Stimulated activated CD4-positive, alpha-beta T cell treated with anti-CD3 and anti-CD28 coated beads, Interleukin-15, amount 100 ng/mL, for 1 hour (primary cell): ENCODE measurements at places on chromosomes 3 and 15.

DNA sequence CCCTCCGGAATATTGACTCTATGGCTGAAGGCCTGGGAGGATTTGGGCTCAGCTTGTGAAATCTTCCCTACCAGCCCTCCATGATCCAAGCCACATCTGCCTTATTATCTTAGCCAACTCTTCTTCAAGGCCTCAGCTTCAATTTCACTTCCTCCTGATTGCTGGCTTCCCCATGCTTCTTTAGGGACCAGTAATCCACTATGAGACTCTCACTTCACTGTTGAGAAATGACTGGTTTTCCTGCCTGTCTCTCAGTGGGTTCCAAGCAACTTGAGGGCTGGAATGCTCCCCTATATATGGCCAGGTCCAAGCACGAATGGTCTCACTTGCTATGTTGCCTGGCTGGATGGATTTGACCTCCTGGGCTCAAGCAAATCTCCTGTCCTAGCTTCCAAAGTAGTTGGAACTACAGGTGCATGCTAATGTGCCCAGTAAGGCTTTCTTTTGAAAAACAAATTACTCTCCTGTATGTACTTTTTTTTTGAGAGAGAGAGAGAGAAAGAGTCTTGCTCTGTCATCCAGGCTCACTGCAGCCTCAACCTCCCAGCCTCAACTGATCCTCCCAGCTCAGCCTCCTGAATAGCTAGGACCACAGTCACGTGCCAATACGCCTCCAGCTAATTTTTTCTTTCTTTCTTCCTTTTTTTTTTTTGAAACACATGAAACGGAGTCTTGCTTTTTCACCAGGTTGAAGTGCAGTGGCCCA, 7.9 kb upstream of the PIK3CB start:
- DNase-seq = no peak

DNA sequence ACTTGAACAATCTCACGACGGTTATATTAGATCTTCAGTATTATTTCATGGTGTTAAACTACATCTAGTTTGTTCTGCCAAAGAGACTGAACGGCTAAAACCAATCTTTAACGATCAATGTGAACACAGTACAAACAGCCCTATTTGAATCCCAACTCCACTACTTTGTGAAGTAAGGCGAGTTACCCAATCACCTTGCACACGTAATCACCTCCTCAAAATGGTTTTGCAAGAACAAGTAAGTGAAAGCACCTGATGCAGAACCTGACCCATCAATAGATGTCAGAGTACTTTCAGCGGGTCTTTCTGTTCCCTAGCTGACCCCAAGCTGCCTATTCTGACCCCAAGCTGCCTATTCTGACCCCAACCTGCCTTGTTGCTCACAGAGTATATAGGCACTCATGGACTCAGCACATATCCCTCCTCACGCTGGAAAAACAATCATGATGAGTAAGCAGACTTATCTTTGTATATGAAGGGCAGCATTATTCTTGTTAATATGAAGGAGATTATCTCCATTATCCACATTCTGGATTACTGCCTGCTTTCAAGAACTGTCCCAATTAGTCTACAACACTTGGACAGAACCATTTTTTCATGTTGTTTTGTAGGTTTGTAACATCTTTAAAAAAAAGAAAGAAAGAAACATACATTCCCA, 3.7 kb downstream of the KPNA1 start:
- DNase-seq = no peak

DNA sequence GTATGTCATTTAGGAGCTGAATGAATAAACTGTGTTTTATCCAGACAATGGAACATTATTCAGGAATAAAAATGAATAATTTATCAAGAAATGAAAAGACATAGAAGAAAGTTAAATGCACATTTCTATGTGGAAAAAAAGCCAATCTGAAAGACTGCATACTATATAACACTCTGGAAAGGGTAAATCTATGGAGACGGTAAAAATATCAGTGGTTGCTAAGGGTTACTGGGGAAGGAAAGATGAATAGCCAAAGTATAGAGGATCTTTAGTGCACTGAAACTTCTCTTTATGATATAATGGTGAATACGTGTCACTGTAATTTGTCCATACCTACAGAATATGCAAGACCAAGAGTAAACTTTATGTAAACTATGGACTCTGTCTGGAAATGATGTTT, 46.0 kb upstream of the PEX5L start:
- DNase-seq = no peak

GRCh38 chr15:99564221-99565048, 1.3 kb upstream of the MEF2A start:
- DNase-seq = no peak
